ENCODE measurements at places on chromosomes 13 and 19.

DNA sequence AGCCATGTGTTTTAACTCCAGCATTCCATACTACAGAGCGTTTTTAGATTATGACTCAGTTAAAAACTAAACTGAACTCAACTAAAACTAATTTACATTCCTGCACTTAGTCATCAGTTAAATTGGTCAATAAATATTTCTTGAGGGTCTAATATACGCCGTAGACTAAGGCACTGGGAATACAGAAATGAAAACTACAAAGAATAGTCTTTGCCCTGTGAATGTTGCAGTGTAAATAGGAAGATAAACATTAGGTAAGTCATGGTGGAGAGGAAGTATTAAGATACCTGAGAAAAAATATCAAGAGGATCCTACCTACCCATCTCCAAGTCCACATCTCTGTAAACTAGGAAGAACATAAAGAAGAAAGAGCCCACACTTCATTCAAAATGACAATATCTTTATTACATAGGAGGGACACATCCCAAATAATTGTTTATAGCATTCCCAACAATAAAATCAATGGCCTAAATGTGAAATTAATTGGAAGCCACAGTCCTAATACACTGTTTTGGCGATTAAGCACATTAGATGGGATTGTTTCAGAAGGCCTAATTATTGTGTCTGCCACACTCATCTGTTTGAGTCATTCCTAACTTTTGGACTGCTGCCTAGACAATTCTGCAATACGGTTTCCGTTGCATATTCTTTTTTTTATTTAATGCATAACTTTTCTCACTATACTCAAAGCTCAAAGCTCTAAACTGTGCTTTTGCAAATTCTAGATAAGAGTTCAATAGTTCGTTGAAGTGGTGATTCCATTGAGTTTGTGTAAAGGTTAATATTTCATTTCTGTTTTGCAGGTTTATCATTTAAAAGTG is 52.9 kb downstream of the MBNL2 start:
- DNase-seq, result no peak

DNA sequence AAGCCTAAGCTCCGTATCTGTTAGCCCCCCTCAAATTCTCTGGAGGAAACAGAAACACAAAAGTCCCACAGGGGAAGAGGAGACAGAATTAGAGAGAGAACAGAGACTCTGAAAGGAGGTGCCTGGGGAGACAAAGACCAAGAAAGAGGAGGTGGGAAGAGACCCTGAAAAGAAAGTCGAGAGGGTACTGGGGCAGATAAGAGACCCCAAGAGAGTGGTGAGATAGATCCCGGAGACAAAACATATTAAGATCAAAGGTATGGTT is 915 bp upstream of the GRWD1 start:
- DNase-seq, result no peak

DNA sequence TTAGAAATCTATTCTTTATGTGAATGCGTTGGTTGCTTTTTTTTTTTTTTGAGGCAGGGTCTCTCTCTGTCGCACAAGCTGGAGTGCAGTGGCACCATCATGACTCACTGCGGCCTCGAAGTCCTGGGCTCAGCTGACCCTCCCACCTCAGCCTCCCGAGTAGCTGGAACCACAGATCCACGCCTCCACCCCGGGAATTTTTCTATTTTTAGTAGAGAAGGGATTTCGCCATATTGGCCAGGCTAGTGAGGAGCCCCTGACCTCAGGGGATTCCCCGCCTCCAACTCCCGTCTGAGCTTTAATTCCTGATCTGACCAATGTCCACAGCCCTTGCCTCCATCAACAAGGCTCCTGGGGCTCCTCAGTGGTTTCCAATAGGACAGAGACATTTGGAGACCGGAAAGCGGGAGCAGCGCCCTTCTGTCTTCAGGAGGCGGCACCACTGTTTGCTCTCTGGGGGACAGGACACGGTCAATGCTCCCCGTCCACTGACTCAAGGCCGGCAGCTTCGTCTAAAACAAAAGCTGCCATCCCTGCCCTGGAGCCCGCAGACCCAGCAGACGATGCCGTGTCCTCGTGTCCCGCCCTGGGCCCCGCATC is 503 bp downstream of the TUBA3C start:
- DNase-seq, result no peak

DNA sequence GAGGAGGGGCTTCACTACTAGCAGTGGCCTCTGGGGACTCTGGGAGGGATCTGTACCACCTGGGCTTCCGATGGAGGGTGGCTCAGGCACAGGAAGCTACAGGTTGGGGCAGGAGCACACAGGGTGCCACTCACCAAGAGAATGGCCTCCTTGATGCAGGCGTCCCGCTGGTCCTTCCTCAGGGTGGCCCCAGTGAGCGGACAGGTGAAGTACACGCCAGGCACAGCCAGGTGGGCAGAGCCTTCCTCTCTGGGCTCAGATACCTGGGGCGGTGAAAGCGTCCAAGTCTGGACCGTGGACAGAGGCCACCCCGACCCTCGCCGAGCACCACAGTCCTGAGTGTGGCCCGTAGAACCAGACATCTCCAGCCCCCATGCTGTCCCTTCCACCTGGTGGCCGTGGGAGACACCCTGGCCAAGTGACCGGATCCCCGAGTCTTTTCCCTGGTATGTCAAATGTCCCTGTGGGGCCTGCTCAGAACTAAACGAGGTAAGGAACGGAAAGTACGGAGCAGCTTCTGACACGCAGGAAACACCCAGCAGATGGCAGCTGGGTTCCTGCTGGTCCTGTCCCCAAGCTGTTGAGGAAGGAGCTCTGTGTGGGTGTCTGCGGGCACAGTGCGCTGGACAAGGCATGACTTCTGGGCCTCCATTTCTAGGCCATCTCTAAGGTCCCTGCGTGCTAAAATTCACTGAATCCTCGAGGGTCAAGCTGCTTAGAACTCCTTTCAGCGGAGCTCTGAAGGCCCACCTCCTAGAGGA is 5.2 kb downstream of the UBXN6 start:
- DNase-seq, result no peak

GRCh38 chr19:6890938-6891337 is 3.6 kb downstream of the ADGRE1 start:
- peak; percentile 10 for DNase-seq
